ENCODE measurements at places on chromosomes 4 and X.

DNA sequence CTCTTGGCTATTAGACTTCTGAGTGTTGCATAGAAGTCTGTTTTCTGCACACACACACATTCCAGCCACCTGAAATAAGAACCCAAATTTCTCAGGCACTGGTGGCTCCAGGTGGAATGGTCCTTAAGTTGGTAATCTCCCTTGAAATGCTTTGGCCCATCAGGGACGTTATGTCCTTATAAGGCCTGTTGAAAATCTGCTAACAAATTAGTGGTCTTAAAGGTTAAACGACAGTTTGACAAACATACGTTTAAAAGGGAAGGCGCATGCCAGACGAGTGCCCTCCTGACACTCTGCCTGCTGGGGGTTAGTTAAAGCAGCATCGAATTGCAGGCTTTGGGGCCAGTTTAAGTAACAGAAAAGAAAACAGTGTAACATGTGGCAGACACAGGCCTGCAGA lies 125.0 kb downstream of the TBX22 start:
- no peak for DNase-seq

DNA sequence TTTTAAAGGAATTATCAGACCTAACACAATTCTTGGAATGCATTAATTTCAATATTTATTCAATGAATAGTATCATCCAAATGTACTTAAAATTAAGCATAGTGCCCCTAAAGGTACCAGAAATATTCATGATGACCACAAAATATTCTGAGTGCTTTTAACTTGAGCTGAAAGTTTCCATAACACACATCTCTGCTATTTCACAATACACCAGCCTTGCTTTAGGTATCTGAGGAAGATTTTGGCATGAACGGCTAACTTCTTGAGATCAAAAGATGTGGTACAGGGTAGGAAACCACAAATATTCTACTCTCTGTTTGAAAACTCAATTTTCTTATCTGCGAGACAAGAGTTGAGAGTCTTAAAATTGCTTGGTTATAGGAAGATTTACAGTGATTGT lies 538.3 kb upstream of the PCDH7 start:
- DNase-seq = no peak

DNA sequence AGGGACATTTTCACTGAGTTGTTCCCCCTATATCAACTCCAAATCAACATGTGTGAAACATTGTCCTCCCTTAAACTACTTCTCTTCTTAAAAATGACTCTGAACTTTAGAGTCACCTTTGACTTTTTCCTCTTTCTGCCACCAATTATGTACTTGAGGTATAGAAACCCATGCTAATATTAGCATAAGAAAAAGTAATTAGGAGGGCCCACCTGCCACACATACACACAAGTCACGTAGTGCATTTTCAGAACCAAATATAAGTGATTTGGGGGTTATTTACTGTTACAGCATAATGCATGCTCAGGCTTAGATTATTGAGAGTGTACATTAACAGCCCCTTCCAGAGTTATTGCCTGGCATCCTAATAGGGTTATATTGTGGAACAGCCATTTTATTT lies 432.7 kb downstream of the ZIC3 start:
- no peak for DNase-seq

- DNase-seq = no peak
These were observed 11.2 kb upstream of the FREM3 start for GRCh38 chr4:143711543-143712154.
